NCI-H446 (cell line): ENCODE measurements at places on chromosomes 4 and X.
A peak's percentile ranks its signal among the peaks of the same experiment; 100 is the strongest.

- DNase-seq: no peak
Measured at GRCh38 chr4:106604319-106605051, 235.9 kb upstream of the GIMD1 start.

- DNase-seq: no peak
Measured at GRCh38 chr4:24274381-24274941, 309.9 kb downstream of the DHX15 start.

- no peak for DNase-seq
Measured at GRCh38 chr4:40719008-40719623, 30.6 kb upstream of the NSUN7 start.

DNA sequence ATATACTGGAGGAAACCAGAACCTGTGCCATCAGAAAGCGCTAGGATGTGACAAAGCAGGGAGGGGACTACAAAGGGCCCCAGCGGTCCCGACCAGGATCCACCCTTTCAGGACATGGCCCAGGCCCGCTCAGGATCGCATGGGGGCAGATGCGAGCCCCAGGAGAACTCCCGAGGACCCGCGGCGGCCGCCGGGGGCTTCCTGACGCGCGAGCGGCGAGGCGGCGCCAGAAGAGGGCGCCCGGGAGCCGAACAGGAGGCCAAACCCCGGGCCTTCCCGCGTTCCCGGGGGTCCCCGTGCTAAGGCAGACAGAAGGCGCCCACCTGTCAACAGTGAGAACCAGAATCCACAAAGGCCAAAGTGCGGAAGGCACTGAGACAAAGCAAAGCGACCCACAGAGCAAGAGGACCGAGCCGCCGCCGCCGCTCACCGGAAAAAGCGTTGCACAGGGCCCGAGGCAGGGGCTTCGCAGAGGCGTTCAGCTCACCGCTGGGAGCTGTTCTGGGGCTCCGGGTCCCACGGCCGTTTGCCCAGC lies 7.3 kb upstream of the OPN1LW start:
- peak; percentile 59 for DNase-seq

- DNase-seq: no peak
Measured at GRCh38 chr4:101304916-101305315, 42.4 kb downstream of the PPP3CA start.

DNA sequence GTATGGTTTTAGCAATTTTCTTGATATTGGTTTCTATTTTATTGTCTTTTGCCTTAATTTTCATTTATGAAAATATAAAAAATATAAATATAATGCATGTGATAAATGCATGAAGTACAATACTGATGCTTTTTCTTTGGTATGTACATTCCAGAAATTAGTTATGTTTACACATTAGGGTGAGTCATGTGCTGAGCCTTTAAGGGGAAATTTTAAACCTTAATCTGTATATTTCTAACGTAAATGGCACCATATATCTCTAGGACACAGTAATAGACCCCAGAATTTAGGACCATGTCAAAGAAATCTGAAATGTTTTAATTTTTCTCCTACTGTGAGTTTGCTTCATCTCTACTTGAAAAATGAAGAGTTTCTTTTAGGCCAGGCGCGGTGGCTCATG lies 117.8 kb upstream of the SPRY1 start:
- no peak for DNase-seq

DNA sequence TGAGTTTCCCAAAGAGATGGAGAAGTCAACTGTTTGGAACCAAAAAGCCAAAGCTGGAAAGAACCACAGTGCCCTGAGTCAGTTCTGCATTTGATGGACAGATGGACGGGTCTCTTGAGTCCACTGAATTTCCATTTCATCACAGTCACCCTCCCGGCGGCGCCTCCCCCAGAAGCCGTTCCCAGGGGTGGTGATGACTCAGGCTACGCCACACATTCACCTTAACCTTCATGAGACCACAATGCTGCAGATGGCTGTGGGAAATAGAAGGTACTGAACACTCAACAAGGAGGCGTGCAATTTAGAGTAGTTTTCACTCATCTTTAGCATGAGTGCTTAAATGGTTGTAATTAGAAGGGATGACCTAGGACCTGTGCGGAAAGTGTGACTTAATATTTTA lies 61.3 kb downstream of the STOX2 start:
- no peak for DNase-seq

DNA sequence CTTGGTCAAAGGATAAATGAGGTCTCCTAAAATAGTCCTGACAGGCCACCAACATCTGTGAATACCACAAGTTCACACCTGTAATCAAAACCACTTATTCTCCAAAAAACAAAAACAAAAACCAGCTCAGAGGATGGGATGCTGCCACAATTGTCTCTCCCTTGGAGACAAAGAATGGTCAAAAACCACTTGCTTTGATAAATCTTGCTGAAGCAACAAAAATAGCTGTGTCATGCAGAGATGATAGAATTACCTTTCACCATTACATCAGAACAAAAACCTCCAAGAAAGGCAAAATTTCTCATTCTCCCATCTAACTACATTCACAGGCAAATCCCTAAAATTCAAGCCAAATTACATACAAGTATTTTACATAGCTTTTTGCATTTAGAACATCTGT lies 180.4 kb downstream of the MAML3 start:
- no peak for DNase-seq

DNA sequence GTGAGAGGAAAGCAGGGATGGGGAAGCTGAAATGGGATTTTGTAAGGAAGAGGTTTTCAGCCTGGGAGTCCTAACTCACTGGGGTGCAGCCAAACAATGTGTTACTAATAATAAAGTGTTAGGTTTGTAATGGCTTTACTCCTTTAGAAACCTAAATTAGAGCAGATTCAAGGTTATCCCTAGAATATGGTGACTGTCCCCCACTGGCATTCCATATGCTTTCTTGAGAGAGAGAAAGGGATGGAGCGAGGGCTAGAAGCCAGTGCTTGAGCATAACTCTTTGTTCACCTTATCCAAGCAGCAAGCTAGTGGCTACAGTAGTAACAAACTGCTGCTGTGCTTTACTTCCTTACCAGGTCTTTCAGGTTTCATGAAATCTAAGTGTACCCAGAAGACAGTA lies 249.1 kb upstream of the PGRMC2 start:
- no peak for DNase-seq

- DNase-seq: no peak
Measured at GRCh38 chrX:50996930-50997329, 86.4 kb downstream of the BMP15 start.

- no peak for DNase-seq
Measured at GRCh38 chrX:16722481-16722880, 3.1 kb downstream of the SYAP1 start.

- DNase-seq: no peak
Measured at GRCh38 chr4:26132858-26133257, 188.0 kb upstream of the RBPJ start.

- DNase-seq: no peak
Measured at GRCh38 chrX:72676465-72676864, 37.6 kb downstream of the PHKA1 start.

GRCh38 chr4:46653842-46654241 lies 255.2 kb downstream of the COX7B2 start:
- no peak for DNase-seq

- DNase-seq: peak; percentile 54
Measured at GRCh38 chr4:41611881-41612871, 74.2 kb downstream of the LIMCH1 start.

GRCh38 chr4:63036159-63036866 lies 1372.9 kb downstream of the TECRL start:
- DNase-seq: no peak

- DNase-seq: no peak
Measured at GRCh38 chr4:10007793-10008608, 13.3 kb downstream of the SLC2A9 start.

DNA sequence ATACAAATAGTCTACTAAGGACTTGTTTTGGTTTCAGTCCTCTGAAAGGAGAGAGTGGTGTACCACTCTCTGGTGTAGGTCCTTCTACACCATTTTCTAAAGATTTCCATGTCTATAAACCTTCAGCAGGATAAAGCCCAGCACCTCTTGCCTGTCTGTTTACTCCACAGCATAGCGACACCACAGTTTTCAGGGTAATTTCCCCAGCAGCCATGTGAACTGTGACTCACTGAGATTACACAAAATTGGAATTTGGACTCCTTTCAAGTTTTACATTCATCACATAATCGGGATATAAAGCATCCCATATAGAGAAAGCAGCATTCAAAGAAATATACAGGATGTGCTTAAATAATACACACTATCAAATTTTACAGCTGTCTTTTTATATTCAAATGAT lies 229.6 kb downstream of the PRDM5 start:
- DNase-seq: no peak

- DNase-seq: no peak
Measured at GRCh38 chrX:153642655-153643430, 4.2 kb upstream of the DUSP9 start.

- DNase-seq: no peak
Measured at GRCh38 chrX:45771114-45771513, 570.4 kb upstream of the DIPK2B start.

DNA sequence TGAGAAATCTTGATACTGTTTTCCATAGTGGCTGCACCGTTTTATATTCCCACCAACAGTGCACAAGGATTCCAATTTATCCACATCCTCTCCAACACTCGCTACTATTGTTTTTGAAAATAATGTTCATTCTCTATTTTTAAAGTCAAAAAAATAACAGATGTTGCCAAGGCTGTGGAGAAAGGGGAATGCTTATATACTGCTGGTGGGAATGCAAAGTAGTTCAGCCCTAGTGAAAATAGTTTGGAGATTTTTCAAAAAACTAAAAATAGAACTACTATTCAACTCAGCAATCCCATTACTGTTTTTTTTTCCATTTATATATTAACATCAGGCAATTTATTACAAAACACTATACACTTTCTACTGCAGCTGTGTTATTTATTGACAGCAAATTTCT lies 208.7 kb downstream of the CBLL2 start:
- DNase-seq: no peak

GRCh38 chr4:24928708-24929107 lies 15.9 kb upstream of the CCDC149 start:
- no peak for DNase-seq

DNA sequence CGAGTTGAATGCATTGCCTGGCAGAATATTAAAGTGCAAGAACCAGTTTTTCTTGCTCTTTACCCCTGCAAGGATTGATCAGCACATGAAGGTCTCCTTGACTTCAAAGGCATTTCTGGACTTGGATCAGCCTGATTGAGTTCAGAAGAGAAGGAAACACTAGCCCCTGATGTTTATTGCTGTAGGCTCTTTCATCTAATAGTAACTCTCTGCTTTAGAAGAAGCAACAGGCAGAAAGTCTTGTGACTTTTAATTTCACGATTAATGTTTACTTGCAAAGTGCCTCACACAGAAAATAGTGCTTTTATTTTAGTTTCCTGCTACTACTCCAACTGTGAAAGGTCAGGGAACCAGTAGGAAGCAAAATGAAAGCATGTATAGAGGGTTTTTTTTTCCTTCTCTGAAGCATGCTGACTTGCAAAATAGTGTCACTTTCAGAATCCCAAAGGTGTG lies 69.1 kb downstream of the PCDH7 start:
- DNase-seq: no peak

- no peak for DNase-seq
Measured at GRCh38 chrX:71103110-71103983, 3.2 kb downstream of the CXorf65 start.

DNA sequence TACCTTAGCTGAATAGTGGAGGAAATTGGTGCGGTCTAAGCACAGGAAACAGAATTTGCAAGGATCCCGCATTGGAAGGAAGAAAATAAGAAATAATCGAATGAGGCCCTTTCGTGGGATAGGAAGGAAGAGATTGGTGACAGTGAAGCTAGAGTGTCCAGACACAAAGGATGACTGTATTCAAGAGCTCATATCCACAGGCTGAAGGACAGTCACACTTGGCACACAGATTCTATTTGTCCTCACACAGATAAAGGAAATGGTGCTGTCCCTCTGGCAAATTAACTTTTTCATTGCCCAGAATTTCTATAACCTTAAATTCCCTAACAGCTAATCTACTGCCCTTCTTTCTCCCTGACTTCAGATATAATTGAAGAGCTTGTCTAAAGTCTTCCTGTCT lies 2188.9 kb upstream of the TENM3 start:
- no peak for DNase-seq

DNA sequence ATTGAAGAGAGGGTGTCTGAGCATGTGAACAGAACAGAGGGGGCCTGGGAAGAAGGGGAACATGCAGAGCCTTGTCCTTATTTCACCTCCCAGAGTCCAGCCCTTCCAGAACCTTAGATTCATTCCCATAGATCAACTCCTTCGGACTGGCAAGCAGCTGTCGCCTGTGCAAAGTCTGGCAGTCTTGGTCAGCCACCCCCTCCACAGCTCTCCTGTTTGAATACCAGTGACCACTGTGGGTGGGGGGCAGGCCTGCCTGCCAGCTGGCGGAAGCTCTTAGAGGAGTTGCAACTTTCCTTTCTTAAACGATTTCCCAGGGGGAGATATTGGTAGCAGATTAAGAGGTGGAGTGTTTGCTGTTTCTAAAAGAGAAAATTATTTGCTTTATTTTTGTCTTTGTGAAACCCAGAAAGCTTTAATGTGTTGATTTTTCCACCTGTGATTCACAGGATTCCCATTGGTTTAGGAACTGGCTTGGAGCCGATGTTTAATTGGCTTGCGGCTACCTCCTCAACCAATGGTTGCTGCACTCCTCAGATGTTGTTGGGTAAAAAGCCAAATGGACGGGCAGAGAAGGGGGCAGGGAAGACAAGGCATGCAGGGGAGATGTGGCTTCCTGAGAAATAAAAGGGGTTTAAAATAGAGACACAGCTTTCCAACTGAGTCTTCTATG lies 62.2 kb upstream of the PRPS1 start:
- DNase-seq: peak; percentile 46

GRCh38 chrX:24276015-24276414 lies 37.9 kb downstream of the SUPT20HL2 start:
- DNase-seq: no peak

- DNase-seq: no peak
Measured at GRCh38 chrX:120294651-120295050, 16.6 kb downstream of the TMEM255A start.

DNA sequence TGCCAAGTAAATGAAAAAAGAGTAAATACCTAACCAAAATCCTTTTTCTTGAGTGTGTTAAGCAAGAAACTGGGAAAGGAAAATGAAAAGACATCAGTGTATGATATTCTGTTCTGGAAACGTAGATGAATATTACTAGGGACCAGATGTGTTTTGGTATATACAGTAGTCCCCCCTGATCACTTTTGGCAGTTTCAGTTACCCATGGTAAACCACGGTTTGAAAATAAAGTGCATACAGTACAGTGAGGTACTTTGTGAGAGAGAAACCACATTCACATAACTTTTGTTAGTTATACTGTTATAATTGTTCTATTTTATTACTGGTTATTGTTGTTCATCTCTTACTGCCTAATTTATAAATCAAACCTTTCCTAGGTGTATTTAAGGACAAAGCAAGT lies 250.9 kb downstream of the TENM3 start:
- no peak for DNase-seq
